Placental epithelial cell (primary cell): ENCODE measurements at places on chromosomes 16 and 17. TPM values are rescaled to one million over a fixed set of nuclear protein-coding genes. Genes with fewer than 3 reads are reported as not detected.

PRMT7 gene
- total RNA-seq: 34.3 and 39.3 TPM in 2 replicates

LPCAT2 gene
- total RNA-seq: 36.1 and 60.3 TPM in 2 replicates

CHST4 gene
- not detected in 2 replicates for total RNA-seq

MT1X gene
- 36.9 and 47.0 TPM in 2 replicates for total RNA-seq

CDRT15 gene
- total RNA-seq: not detected in 2 replicates

GALR2 gene
- 0.22 TPM in 1 of 2 replicates, not detected in the other for total RNA-seq

KRT222 gene
- total RNA-seq: 1.6 TPM in 2 replicates

SEPTIN12 gene
- total RNA-seq: not detected in 2 replicates

TBC1D3B gene
- 1.2 and 5.9 TPM in 2 replicates for total RNA-seq

PRAC2 gene
- not detected in 2 replicates for total RNA-seq

STX8 gene
- 67.5 and 74.6 TPM in 2 replicates for total RNA-seq

TSR1 gene
- total RNA-seq: 37.3 and 40.6 TPM in 2 replicates

TBC1D3E gene
- total RNA-seq: not detected in 2 replicates

CCL5 gene
- total RNA-seq: not detected in 2 replicates

ITGAE gene
- total RNA-seq: 8.6 and 13.0 TPM in 2 replicates
